Activated naive CD4-positive, alpha-beta T cell treated with Interleukin-2 at 50 U/mL for 16 hours (primary cell): ENCODE measurements at places on chromosomes 2 and 18.

DNA sequence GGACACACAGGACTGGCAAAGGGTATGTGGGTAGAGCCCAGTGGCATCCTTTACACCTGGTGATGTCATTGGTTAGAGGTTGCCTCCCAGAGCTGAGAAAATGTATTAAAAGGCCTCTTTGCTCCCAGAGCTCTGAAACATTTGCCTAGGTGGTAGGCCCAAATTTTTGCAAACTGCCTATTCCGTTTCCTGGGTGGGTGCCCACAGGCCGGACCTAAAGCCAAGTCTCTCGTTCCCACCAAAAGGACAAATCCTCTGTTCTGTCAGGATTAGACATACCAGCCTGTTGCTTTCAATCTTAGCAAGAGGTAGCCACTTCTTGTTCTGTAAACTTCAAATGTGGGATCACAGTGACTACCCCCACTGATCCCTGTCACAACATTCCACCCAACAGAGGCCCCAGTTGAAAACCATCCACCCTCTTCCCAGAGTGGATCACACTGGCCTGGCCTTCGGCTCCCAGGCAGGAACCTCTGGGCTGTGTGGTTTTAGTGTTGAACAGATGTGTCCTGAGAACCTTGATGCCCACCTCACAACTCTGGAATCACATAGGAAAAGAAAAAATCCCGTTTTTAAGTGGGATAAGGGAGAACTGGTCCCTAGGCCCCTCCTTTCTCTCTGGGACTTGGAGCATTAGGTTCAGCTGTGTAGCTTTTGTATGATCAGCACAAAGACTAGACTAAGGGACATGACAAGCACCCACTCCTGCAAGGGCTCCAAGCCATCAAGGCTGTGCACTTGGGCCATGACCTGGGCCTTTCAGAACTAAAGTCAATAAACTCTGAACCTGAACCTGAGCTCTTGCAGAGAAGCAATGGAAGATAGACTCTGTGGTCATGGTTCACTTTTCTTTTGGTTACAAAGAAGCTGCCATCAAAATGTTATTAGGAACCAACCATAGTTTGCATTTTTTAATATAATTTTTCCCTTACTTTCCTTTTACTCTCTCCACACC lies 211.3 kb downstream of the CYP26B1 start:
- DNase-seq: no peak

DNA sequence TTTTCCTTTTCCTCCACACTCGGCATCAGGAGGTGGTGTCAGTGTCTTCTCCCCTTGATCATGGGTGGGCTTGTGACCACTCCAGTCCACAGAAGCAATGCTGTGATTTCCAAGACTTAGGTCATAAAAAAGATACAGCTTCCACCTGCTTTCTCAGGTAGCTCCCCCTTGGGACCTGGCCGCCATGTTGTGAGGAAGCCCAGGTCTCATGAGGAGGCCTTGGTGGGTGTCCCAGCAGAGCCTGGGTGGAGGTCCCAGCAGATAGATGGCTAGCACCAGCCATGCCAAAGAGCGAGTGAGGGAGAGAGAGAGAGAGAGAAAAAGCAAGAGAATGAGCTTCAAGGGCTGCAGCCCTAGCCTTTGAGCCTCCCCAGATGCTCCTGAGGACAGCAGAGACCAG lies 16.0 kb downstream of the SLC66A2 start:
- DNase-seq: no peak

GRCh38 chr2:70668432-70668831 lies 99.6 kb downstream of the ADD2 start:
- no peak for DNase-seq

DNA sequence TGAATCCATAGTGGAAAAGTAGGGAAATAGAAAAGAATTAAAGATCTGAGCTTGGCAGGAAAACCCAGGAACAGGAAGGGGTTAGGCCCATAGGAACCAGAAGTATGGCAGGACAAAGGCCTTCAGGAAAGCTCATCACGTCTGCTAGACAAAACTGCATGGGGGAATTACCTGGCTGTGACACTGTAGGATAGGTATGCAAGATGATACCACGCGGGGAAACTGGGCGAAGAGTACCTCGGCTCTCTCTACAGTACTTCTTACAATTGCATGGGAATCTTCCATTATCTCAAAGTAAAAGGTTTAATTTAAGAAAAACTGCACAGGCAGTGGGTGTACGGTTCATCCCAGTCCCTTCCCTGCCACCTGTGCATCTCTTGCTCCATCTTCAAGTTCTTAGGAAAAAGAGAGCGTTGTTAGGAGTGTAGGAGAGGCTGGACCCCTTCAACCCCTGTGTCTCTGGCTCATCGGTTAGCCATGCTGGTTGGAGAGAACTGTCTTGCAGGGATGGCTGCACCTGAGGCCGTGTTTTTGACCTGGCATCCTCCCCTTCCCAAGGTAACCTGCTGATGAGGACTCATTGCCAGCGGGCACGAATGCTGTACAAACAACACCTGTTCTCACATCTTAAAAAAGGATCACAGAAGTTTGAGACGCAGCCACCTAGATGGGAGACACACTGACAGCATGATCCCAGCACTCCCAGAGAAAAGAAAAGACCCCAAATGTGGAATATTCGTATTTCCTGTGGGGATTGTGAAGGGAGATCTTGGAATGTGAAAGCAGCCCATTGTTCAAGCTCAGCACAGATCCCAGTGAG lies 120.5 kb upstream of the COPS8 start:
- DNase-seq: no peak

- no peak for DNase-seq
Observed at GRCh38 chr2:127027715-127028114, 79.2 kb downstream of the BIN1 start.

DNA sequence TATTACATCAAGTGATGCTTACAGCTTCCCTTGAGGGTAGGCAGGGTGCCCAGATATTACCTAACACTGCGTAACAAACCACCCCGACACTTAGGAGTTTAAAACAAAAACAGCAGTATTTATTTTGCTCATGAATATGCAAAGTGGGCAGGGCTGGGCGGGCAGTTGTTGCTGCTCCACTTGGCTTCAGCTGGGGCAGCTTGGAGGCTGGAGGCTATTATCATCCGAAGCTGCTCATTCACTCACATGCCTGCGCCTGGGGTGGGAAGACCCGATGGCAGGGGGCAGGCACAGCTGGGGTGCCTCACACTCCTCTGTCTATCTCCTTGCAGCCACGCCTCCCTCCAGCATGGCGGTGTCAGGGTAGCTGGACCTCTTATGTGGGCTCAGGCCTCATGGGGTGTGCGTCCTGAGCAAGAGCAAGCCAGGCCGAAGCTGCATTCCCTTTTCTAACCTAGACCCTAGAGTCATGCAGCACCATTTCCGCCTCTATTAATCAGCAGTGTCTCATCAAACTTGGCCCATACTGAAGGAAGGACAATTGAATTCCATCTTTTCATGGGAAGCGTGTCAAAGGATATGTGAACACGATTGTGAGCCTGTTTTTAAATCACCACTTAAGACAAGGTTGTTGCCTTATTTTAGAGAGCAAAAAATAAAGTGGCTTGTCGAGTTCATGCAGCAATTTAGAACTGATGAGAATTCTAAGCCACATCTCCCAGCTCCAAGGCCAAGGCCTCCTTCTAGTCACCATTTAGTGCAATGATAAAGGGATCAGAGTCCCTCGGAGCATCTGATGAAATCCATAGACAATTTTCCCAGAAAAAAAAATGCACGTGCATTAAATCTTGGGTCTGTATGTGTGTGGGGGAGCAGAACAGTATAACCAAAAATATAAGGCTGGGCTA lies 54.9 kb downstream of the SDC1 start:
- DNase-seq: no peak

DNA sequence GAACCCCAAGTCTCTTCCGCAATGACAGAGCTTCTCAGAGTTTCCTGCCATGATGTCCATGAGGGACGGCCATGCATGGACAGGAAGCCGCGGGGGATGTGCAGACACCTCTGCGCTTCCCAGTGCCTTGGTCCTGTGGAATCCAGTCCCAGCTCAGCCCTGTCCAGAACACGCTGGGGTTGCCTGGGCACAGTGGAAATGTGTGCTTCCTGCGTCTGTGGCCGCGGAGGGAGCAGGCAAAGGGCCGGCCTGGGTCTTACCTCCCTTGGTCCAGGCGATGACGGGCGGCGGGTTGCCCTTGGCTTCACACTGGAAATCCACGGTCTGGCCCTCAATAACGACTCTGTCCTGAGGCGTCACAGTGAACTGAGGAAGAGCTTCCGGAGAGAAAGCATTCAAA lies 79.6 kb downstream of the PXDN start:
- no peak for DNase-seq

DNA sequence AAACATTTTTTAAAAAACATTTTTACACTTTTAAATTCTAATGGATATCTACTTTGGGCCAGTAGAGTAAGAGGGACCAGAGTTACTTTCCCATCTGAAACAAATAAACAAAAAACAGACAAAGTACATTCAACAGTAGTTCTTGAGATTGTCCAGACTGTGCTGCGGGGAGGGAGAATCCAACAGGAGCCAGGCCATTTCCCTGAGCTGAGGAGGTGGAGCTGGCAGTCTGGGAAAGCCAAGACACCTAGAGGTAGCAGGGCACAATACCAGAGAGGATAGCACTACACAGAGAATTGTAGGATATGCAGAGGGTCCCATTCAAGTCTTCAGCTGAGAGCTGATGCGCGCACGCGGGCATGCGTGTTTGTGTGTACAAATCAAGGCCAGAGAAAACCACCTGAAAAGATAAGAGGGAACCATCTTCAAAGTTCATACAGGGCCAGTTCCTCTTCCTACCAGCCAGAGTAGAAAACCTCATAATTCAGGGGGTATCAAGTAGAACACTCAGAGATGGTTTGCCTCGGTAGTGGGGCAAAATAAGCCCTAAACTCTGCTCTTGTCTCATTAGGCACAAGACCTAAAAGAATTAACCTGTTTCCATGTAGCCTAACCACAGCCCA lies 44.0 kb downstream of the PTRHD1 start:
- no peak for DNase-seq

GRCh38 chr2:38653715-38654527 lies 12.0 kb upstream of the GALM start:
- DNase-seq: peak; percentile 85

- no peak for DNase-seq
Observed at GRCh38 chr18:48863432-48864065, 87.2 kb downstream of the SMAD7 start.

- no peak for DNase-seq
Observed at GRCh38 chr18:59911600-59911999, 11.8 kb downstream of the PMAIP1 start.

DNA sequence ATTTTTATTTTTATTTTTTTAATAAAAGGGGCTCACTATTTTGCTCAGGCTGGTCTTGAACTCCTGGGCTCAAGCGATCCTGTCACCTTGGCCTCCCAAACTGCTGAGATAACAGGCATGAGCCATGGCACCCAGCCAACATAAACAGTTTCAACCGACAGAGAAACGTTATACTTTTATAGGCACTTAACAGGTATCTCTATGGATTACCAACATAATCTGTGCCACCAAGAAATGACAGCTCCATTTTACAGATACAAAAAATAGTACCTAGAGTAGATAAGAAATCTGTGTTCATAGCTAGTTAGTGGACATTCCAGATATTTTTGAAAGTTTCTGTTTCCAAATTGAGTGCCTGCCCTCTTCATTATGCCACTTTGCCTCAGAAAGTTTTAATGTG lies 1316.7 kb downstream of the LRP1B start:
- DNase-seq: no peak

GRCh38 chr2:15754703-15755099 lies 163.0 kb downstream of the DDX1 start:
- DNase-seq: no peak

DNA sequence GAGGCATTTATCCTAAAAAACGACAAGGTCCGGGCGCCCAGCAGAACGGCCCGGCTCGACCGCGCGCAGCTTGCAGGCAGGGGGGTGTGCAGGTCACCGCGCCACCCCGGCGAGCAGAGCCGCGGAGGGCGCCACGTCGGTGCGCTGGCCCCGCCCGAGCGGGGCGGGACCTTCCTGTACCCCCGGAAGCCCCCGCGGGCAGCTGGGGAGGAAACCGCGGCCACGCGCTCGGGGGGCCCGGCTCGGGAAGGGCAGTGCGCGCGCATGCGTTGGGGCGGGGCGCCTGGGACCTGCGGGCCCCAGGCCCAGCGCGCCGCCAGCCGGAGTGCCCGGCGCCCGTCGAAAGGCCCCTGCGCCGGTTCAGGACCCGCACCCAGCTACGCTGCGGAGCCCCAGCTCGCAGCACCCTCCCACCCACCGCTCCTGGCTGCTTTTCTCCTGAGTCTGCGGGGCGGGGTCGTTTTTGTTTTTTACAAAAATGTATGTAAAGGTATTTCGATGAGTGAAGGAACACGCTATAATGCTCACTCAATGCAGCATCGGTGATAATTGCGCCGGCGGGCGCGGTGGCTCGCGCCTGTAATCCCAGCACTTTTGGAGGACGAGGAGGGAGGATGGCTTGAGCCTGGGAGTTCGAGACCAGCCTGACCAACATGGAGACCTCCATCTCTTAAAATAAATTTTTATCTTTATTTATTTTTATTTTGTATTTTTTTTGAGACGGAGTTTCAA lies 47.7 kb upstream of the POMC start:
- DNase-seq: peak; percentile 86

DNA sequence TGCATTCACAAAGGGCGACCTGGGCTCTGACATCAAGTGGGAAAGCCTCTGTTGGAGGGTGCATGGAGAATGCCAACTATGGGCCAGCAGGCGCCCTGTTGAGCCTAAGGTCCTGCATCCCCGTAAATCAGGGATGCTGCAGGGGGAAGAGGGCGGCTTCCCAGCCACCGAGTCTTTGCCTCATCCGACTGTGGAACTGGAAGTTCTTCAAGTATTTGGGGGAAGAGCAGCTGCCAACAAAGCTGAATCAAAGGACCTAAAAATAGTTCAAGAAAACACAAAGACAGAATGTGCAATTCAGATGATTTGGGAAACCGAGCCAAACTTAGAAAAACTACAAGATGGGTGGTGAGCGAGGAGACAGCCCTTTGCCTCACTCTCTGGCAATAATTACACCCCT lies 281.1 kb upstream of the MGAT5 start:
- DNase-seq: no peak

DNA sequence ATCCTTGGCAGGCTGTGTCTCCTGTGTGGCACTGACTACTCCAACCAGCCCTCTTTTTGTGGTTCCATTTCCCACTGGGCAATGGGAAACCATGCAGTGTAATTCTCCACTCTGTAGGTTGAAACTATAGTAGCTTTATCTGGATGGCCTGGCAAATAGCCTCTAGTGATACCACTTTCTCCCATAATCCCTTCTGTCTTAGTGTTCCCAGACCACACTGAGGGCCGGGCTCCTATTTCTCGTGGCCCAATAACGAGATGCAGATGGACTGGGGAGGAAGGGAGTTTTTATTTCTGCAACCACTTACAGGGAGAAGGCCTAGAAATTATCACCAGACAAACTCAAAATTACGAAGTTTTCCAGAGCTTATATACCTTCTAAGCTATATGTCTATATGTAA lies 24.7 kb downstream of the SKA1 start:
- no peak for DNase-seq

- DNase-seq: no peak
Observed at GRCh38 chr2:175597286-175597685, 404.8 kb downstream of the LNPK start.

- DNase-seq: no peak
Observed at GRCh38 chr2:168348076-168348475, 100.7 kb upstream of the STK39 start.

DNA sequence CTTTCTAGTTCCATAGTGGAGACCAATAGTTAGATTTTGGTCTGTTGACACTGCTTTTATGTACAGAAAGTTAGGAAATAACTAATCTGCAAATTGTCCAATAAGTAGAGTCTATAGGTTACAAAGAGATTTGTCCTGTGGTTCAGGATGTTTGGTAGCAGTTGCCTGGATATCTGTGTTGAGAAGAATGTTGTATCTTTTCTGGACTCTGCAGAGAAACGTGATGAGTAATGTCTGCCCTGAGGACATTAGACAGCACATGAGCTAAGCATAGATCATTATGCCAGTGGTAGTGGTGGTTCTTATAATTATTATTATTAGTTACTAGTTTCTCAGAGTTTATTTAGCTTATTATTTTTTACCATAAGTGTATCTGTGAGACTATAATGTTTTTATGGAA lies 65.8 kb downstream of the ANKRD62 start:
- DNase-seq: no peak
